ENCODE measurements at places on chromosomes 2 and 18. TPM values are rescaled to one million over a fixed set of nuclear protein-coding genes. Genes with fewer than 3 reads are reported as not detected.

Gene MROH2A
- 0.02 TPM for polyA plus RNA-seq

Gene SFXN5
- polyA plus RNA-seq: 11.0 TPM

Gene INHA
- 1.2 TPM for polyA plus RNA-seq

Gene ATP8B1
- 43.8 TPM for polyA plus RNA-seq

Gene LRP2
- not detected for polyA plus RNA-seq

Gene SAG
- polyA plus RNA-seq: not detected

Gene GIGYF2
- polyA plus RNA-seq: 12.8 TPM

Gene EGR4
- 0.02 TPM for polyA plus RNA-seq
